HFFc6 (cell line): ENCODE measurements at places on chromosomes 7 and 10. TPM values are rescaled to one million over a fixed set of nuclear protein-coding genes. Genes with fewer than 3 reads are reported as not detected.
A peak's percentile ranks its signal among the peaks of the same experiment; 100 is the strongest.

- H3K27ac ChIP-seq = no peak overlapping the region
- peaks cover 10% of the 10 kb centered on the region for H3K27me3 ChIP-seq
- no peak for DNase-seq
- peaks cover 14% of the 10 kb centered on the region for H3K4me1 ChIP-seq
Observed at GRCh38 chr10:46232666-46233065, 54.1 kb upstream of the ANTXRL start.

The ZPBP gene
- total RNA-seq = not detected in 3 replicates

The RASA4B gene
- total RNA-seq = 17.8 to 26.9 TPM (median 22.0 TPM) in 3 replicates

GRCh38 chr7:8217200-8218068 is 44.5 kb downstream of the ICA1 start:
- H3K36me3 ChIP-seq = no peaks in the 10 kb centered on the region
- H3K27me3 ChIP-seq = peaks cover 7% of the 10 kb centered on the region
- H3K4me1 ChIP-seq = peaks cover 36% of the 10 kb centered on the region
- DNase-seq = peak; percentile 76
- no peak overlapping the region for H3K27ac ChIP-seq

The CFAP69 gene
- 0.77 to 1.5 TPM (median 1.5 TPM) in 3 replicates for total RNA-seq

The GIMAP7 gene
- not detected in 3 replicates for total RNA-seq

The HMX2 gene
- total RNA-seq = not detected in 3 replicates

DNA sequence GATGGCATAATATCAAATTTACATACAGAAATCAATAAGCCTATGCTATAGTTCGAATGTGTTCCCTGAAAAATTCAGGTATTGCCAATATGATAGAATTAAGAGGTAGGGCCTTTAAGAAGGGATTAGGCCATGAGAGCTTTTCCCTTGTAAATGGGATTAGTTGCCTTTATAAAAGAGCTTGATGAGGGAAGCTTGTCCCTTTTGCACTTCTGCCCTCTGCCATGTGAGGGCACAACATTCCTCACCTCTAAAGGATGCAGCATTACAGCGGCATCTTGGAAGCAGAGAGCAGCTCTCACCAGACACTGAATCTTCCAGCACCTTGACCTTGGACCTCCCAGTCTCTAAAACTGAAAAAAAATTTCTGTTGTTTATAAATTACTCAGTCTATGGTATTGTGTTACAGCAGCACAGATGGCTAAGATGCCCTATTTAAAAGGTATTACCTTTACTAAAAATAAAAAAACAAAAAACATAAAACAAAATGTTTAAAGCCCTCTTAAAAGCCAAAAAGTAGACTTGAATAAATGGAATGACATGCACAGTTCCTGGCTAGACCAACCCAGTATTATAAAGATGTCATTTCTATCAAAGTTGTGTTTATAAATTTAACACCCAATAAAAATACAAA is 909.6 kb downstream of the REEP3 start:
- no peaks in the 10 kb centered on the region for H3K36me3 ChIP-seq
- DNase-seq = no peak
- no peak overlapping the region for H3K27ac ChIP-seq
- no peaks in the 10 kb centered on the region; the same call in 1 of the 2 replicates for H3K27me3 ChIP-seq
- no peak overlapping the region for H3K4me3 ChIP-seq

- peaks cover 3% of the 10 kb centered on the region for H3K27me3 ChIP-seq
- DNase-seq = peak; percentile 75
- peak within 1 kb of the TSS; percentile 95 for H3K4me3 ChIP-seq
- peaks cover 76% of the 10 kb centered on the region for H3K4me1 ChIP-seq
- H3K36me3 ChIP-seq = peaks cover 42% of the 10 kb centered on the region
Observed at GRCh38 chr7:79453558-79454360, at the start of gene MAGI2. Gene MAGI2, minus strand, starts transcription at chr7:79453667. Its CDS starts 347 bp downstream, at chr7:79453320.

- peak overlapping the region; percentile 29; the same call in 1 of the 2 replicates for H3K4me3 ChIP-seq
- H3K27ac ChIP-seq = peak overlapping the region; percentile 83
- H3K4me1 ChIP-seq = peaks cover 30% of the 10 kb centered on the region
- peaks cover 1% of the 10 kb centered on the region; the same call in 1 of the 2 replicates for H3K27me3 ChIP-seq
- no peaks in the 10 kb centered on the region for H3K36me3 ChIP-seq
- DNase-seq = no peak
Observed at GRCh38 chr10:119306514-119306951, 99.2 kb downstream of the GRK5 start.
